ENCODE measurements at places on chromosomes 1 and 21.

DNA sequence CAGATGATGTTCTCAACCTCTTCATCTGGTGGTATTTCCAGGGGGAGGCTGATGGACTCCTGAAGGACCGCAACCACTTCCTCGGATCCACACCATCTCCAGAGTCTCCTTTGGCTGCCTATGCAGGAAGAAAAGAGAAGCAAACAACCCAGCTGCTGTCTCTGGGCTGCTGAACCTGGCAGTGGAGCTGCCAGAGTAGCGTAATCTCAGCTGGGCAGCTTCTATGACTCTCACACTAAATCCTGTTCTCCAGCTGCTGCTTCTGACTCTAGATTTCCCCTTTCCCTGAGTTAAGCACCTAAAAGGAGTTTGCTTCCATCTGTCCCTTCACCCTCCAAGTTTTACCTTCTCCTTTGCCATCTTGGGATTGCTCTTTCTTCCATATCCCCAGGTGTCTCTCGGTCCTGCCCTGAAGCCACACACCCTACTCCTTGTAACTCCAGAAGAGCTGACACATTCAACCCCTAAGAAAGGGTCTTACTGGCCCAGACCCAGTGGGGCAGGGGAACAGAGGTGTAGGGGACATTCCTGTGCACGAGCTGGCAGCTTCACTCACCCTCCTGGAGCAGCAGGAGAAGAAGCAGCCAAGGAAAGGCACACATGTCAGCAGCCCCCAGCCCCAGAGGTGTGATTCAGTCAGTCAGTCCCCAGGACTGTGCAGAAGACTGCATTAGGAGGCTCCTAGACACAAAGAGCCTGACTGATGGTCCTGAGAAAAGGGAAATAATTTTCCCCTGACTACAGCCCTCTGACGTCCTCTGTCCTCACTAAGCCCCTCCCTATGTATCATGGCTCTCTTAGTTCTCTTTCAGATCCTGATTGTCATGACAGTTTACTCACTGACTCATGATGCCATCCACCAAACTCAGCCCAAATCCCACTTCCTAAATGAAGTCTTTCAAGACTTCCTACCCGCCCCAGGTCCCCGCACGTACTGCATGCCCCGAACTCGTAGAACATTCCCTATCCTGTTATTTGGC lies at the start of gene SLAMF9:
Gene SLAMF9, minus strand, starts transcription at position 702 of the 980 bp plus-strand sequence. Its CDS starts 100 bp downstream, at position 602.
- DNase-seq = no peak

- DNase-seq = no peak
Observed at GRCh38 chr21:39489380-39489924, 37.7 kb downstream of the SH3BGR start.

GRCh38 chr1:42921769-42922168 lies 36.9 kb downstream of the SLC2A1 start:
- DNase-seq = no peak

GRCh38 chr1:167541610-167542009 lies 12.0 kb downstream of the CREG1 start:
- DNase-seq = no peak

- no peak for DNase-seq
Observed at GRCh38 chr1:52582116-52582696, 20.0 kb upstream of the GPX7 start.

DNA sequence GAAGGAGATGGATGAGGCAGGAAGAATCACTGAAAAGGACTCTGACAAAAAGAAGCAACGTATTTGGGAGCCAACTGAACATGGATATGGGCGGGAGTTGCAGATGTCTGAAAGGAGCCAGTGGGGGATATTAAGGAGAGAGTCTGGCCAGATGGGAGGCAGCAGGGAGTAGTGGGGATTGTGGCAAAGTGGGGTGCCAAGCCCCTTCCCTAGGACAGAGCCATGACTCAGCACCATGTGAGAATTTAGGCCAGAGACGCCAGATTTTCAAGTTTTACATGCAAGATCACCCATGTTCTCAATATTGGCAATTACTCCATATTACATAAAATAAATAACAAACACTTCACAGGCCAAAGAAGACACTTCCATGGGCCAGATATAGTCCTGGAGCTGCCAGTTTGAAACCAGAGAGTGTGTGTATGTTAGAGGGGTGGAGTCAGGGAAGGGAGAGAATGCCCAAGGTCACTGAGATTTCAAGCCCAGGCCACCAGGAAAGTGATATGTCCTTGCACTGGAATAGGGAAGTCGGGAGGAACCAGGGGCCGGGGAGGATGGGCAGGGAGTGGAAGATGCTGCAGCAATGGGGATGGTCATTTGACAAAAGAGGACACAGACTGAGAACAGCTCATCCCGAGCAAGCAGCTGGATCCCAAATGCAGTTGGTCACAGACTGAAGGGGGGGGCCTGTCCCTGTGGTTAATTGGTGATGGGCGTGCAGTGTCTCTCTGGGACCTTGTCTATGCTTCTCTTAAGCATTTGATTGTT lies 23.5 kb downstream of the TMEM51 start:
- no peak for DNase-seq

DNA sequence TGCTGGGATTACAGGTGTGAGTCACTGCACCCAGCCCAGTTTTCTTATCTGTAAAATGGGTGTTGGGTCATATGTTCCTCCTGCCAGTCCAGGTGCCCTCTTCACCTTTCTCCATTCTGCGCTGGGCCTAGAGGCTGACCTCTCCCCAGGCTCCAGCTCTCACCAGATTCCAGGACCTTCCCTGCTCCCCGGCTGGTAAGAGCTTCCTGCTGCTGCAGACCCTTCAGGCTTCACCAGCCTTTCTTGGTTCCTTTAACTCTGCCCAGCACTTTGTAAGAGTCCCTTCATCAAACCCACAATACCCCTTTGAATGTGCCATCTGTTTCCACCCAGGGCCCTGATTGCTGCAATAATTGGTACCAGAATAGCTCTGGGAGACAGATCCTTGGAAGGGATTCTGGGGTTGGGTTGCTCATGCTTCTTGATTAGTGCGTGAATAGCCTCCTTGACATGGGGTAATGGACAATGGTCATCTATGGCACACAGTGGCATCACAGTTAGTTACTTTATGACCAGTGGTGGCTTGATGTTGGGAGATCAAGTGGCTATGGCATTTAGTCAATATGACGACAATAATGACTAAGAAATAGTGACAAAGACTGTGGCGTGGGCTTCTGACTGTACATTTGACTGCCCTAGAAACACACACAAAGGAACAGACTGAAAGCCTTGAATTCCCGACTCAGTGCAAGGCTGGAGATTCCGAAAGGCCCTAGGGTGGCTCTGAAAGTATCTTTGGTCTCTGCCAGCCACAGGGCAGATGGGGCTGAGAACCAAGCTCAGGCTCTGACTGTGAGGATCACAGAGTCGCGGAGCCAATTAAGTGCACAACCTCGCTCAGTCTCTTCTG lies 67.3 kb downstream of the SLC9A1 start:
- DNase-seq = no peak

- no peak for DNase-seq
Observed at GRCh38 chr1:8809342-8809736, 8.1 kb downstream of the RERE start.

GRCh38 chr1:155598842-155599331 lies 11.1 kb upstream of the MSTO1 start:
- DNase-seq = no peak

GRCh38 chr1:5967351-5968160 lies 24.7 kb downstream of the NPHP4 start:
- DNase-seq = no peak

GRCh38 chr1:114668784-114669561 lies 876 bp downstream of the DENND2C start:
- DNase-seq = no peak

DNA sequence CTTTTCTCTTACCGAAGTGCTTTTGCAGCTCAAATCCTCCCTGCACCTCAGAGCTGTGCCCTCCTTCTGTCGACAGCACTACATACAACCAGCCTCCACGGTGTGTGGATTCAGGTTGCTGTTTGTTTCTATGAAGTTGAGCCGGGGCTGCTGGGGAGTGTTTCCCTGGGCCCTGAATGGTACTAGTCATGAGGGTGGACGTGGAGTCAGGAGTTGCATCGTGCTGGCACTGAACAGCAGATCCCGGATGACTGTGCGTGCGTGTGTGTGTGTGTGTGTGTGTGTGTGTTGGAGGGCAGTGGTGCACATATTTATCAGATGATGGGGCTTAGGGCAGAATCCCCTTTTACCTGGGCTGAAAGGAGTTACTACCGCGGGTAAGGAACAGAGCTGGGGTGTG lies 47.0 kb downstream of the ACTL8 start:
- no peak for DNase-seq

DNA sequence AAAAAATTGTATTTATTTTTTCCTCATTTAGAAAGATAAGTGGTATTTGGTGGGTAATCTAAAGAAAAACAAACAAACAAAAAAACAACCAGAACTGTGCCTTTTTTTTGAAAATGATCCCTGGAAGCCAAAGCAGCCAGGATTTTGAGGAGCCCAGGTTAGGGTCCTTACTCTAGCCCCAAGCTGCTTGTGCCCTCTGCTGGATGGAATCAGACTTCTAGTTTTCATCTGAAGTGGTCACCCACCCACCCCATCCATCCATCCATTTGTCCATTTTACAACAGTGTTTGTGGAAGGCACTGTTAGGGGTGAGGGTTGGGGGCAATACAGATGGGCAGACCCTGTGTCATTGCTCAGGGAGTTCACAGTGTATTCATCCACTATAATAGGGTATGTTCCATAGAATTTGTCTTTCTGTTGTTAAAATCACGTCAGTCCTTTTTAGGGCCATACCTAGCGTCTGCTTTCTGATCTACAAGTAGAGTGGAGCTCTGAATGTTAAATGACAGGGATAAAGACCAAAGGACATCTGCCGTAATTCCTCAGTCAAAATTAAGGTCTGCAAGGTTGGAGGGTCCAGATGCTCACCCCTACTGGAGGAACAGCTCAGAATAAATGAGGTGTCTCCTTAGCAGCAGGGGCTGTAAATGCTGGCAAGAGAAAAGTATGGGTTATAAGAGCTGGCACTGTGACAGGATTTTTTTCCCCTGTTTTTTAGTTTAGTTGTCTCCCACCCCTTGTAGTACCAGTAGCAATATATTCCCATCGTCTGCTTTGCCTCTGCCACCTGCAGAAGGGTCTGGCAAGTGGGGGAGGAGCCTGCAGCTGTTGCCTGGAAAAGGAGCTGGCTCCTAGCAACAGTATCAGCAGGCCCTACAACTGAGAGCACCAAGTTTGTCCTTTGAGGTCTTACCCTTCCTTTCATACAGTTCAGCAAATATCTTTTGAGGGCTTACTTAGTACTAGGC lies 3.2 kb downstream of the LRRC42 start:
- no peak for DNase-seq

DNA sequence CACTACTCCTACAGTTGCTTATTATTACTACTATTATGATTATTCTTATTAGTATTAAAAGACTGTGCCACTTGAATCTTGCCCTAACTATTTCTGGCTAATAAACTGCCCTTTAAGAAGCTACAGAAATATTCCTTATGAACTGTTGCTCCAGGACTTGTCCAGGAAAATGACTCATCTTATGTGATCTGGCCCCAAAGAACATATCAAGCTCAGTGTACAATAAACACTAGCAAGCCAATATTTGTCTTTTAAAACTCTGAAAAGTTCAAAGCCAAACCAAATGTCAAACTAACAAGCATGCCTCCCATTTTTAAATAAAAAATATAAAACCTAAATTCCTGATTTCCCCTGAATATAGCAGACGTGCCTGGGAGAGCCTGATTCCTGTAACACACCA lies 88.7 kb upstream of the SIM2 start:
- no peak for DNase-seq

DNA sequence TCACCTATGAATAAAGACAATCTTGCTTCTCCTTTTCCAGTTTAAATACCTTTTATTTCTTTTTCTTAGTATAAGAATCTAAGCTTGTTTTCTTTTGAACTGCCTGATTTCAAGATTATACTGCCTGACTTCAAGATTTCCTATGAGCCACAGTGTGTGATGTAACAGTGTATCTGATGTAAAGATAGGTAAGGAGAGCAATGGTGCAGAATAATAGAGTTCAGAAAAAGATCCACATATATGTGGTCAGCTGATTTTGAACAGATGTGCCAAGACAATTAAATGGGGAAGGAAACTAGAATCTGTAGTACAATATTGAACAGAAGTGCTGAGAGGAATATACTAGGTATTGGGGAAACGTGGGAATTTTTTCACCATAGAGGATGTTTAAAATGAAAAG lies 21.0 kb downstream of the EXO1 start:
- DNase-seq = no peak

- DNase-seq = no peak
Observed at GRCh38 chr1:21089731-21090130, 87.0 kb downstream of the EIF4G3 start.

DNA sequence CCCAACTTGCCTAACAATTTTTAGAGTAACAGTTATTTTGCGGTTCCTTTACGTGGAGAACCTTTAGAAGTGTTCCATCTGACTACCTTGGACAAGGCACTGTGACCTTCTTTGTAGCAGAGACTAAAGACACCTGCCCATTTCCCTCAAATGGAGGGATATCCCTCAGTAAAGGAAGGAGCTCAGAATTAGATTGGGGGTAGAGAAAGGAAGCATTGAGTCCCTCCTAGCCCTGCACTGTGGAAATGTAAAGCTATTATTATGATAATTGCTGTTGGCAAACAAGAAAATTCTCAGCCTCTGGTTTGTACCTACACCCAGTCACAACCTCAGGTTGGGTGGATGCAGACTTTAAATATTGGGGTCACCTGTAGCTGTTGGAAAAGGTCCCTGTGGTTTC lies 72.6 kb upstream of the MACF1 start:
- DNase-seq = no peak

DNA sequence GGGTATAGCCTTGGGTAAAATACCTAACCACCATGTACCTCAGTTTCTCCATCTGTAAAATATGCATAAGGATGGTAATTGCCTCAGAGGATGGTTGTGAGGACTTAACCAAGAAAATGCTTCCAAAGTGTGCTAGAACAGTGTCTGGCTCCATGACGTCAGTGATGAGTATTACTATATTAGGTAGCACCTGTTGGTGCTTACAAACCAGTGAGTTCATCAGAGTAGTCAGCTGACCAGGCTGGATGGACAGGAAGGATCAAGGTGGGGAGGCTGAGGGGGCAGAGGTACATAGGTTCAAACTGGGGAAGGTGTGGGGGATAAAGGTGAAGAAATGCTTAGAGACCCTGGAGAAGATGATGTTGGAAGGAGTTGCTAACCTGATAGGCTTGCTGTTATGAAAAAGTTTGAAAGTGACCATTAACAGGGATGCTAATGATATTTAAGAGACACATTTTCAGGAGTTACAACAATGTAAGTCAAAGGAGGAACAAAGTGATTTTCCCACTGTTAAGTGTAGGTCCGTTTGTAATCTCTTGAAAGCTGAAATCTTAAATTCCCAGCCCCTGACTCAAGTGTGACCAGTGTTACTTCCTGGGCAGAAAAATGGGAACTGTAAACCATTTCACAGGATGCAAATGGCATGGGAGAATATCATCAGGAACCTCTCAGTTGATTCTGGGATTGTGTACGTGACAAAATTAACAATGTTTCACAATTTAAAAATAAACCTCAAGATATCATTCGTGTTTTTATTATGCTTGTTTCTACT lies 4.4 kb downstream of the NTPCR start:
- no peak for DNase-seq

DNA sequence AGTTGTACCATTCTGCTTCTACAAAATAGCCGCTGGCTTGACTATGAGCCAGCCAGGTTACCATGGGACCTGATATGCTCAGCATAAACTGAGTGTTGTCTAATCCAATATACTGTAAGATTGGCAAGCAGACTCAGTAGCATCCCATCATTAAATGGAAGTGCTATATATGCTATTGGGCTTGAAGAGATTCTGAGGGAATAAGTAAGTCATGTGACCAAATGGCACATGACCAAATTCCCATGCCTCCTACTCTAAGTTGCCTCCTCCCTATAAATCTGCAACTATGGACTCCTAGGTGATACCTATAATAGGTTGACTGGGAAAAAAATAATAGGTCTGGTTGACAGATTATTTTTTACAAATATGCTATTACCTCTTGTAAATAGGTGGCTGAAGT lies 698.6 kb downstream of the BRINP3 start:
- DNase-seq = no peak
